ENCODE measurements at places on chromosomes 5 and 9. TPM values are rescaled to one million over a fixed set of nuclear protein-coding genes. Genes with fewer than 3 reads are reported as not detected.

The PLCXD3 gene
- polyA plus RNA-seq, result 0.58 TPM

The SEMA5A gene
- polyA plus RNA-seq, result 14.8 TPM

The PHYKPL gene
- polyA plus RNA-seq, result 82.2 TPM

The GPR150 gene
- 1.0 TPM for polyA plus RNA-seq

The SPINK7 gene
- not detected for polyA plus RNA-seq

The LCP2 gene
- polyA plus RNA-seq, result not detected

The RLN1 gene
- 0.34 TPM for polyA plus RNA-seq

The ZDHHC11B gene
- 1.9 TPM for polyA plus RNA-seq

The CAMK4 gene
- polyA plus RNA-seq, result 0.64 TPM

The SCGB3A1 gene
- polyA plus RNA-seq, result not detected

The LCN12 gene
- polyA plus RNA-seq, result 36.8 TPM

The EGFL7 gene
- 82.6 TPM for polyA plus RNA-seq

The NPR3 gene
- polyA plus RNA-seq, result 3.6 TPM

The ARHGEF28 gene
- polyA plus RNA-seq, result 3.5 TPM

The IL3 gene
- not detected for polyA plus RNA-seq

The RNF44 gene
- polyA plus RNA-seq, result 19.6 TPM

The NPR2 gene
- polyA plus RNA-seq, result 14.4 TPM

The CCDC183 gene
- 32.1 TPM for polyA plus RNA-seq

The SPATA31A6 gene
- not detected for polyA plus RNA-seq

The PLAC8L1 gene
- 0.52 TPM for polyA plus RNA-seq

The FABP6 gene
- 7.2 TPM for polyA plus RNA-seq

The ZNF462 gene
- polyA plus RNA-seq, result 8.6 TPM

The PCDHGB1 gene
- polyA plus RNA-seq, result 0.57 TPM

The TAF1L gene
- not detected for polyA plus RNA-seq

The SERF1B gene
- 55.3 TPM for polyA plus RNA-seq

The KIF27 gene
- 5.1 TPM for polyA plus RNA-seq

The MEIKIN gene
- not detected for polyA plus RNA-seq
